Effector CD4-positive, alpha-beta T cell (primary cell): ENCODE measurements at places on chromosomes 1 and 21.

GRCh38 chr1:32984455-32985171, 20.0 kb upstream of the RNF19B start:
- DNase-seq: peak; percentile 39

GRCh38 chr1:59340411-59341307, 43.8 kb downstream of the FGGY start:
- no peak for DNase-seq

DNA sequence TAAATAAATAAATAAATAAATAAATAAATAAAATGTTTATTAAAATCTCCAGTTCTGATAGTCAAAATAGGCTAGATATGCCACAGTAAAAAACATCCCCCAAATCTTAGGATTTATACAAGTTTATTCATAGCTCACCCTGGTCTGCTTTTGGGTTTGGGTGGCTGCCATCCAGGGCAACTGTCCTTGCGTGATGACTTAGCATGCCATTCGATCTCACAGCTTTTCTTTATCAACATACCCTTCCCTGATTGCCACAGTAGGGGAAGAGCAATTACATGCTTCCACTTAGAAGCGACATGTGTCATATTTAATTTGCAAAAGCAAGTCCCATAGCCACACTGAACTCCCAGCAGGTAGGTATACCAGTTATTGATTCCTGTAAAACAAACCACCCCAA, 52.7 kb downstream of the TEX35 start:
- no peak for DNase-seq

GRCh38 chr1:19081218-19081893, 124.9 kb upstream of the IFFO2 start:
- DNase-seq: no peak

DNA sequence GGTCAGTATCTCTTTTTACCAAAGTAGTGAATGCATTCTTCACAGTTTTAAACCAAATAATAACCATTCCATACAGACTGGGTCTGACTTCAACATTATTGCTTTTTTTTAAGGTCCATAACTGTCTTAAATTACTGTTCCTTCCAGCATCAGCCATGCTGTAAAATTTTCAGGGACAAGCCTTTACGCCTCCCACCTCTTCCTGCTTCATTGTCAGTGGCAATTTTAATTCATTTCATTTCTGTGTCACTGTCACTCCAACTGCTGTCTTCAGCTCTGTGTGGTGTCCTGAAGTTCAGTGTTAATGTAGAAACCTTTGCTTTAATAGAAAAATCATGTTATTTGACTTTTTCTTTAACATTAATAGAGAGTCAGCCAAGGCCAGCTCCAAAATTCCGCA, 365.6 kb upstream of the PTBP2 start:
- no peak for DNase-seq

GRCh38 chr21:29299916-29300806, 1.4 kb downstream of the BACH1 start:
- peak; percentile 38 for DNase-seq

DNA sequence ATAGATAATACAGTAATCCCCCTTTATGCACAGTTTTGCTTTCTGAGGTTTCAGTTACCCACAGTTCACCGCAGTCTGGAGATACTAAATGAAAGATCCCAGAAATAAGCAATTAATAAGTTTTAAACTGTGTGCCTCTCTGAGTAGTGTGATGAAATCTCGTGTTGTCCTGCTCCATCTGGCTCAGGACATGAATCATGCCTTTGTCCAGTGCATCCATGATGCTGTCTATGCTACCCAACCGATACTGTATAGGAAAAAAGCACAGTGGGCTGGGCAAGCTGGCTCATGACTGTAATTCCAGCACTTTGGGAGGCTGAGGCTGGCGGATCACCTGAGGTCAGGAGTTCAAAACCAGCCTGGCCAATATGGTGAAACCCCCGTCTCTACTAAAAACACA, 85.0 kb upstream of the SLC2A1 start:
- no peak for DNase-seq

GRCh38 chr1:6347641-6348487, 45.7 kb downstream of the ACOT7 start:
- DNase-seq: peak; percentile 62

GRCh38 chr1:67886076-67886475, 52.8 kb upstream of the GNG12 start:
- no peak for DNase-seq

GRCh38 chr21:40057331-40057730, 190.1 kb downstream of the PCP4 start:
- no peak for DNase-seq
